ENCODE measurements at places on chromosomes 11 and 22. TPM values are rescaled to one million over a fixed set of nuclear protein-coding genes. Genes with fewer than 3 reads are reported as not detected.

- DNase-seq = no peak
These were observed 31.4 kb downstream of the PPM1F start for GRCh38 chr22:21921184-21921721.

- DNase-seq = no peak
These were observed 116.8 kb downstream of the ARHGAP8 start for GRCh38 chr22:44869196-44869595.

- no peak for DNase-seq
These were observed 12.2 kb downstream of the MRGPRF start for GRCh38 chr11:69000831-69001242.

DNA sequence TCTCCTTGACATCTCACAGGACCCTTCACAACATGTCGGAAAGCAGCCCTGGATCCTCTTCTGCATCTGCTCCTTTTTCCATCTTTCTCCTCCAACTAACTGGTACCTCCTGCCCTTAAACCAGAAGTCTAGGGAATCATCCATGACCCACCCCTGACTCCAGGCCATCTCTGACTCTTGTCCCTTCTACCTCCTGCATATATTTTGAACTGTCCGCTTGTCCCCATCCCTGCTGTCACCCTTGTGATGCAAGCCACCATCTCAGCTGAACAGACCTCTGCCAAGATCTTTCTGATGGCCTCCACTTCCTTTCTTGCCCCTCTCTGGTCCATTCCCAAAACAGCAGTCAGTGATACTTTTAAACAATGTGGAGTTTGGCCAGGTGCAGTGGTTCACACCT lies 7.0 kb downstream of the RIBC2 start:
- DNase-seq = no peak

The ACTN3 gene
- polyA plus RNA-seq = 0.60 TPM

GRCh38 chr22:41876275-41876674 lies 38.6 kb downstream of the SHISA8 start:
- no peak for DNase-seq

GRCh38 chr22:36413022-36413775 lies 25.4 kb upstream of the MYH9 start:
- no peak for DNase-seq

The PARVA gene
- polyA plus RNA-seq = 120 TPM

DNA sequence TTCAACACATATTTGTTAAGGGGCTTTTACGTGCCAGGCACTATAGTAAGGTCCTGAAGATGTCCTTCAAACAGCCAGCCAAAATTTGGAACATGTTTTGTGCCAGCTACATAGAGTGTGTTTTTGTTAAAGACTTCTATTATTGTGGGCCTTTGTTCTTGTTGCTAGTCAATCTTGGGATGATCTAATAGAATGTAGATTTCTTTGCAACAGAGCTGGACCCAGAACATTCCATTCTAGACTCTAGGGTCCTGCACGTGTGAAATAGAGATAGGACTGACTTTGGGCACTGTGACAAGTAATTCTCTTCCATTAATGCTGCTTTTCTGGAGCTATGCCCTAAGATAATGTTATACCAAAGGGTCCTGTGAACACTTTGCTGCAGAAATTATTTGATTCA lies 16.9 kb upstream of the IPO7 start:
- DNase-seq = no peak

DNA sequence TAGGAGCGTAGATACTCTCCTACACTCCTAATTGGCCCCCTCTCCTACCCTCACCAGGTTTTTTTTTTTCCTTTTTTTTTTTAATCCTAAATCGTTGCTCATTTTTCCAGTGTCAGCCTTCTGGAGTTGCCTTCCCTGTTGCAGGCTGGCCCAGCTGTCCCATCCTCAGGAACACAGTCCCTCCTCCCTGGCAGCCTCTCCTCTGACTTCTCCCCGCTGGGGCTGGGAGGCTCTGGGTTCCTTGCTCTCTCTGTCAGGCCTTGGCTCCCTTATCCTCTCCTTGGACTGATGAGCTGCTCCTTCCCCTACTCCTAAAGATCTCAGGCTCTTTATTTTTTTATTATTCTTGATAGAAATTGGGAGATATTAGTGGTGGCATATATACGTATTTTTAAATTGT lies 62.2 kb downstream of the PKNOX2 start:
- DNase-seq = no peak

DNA sequence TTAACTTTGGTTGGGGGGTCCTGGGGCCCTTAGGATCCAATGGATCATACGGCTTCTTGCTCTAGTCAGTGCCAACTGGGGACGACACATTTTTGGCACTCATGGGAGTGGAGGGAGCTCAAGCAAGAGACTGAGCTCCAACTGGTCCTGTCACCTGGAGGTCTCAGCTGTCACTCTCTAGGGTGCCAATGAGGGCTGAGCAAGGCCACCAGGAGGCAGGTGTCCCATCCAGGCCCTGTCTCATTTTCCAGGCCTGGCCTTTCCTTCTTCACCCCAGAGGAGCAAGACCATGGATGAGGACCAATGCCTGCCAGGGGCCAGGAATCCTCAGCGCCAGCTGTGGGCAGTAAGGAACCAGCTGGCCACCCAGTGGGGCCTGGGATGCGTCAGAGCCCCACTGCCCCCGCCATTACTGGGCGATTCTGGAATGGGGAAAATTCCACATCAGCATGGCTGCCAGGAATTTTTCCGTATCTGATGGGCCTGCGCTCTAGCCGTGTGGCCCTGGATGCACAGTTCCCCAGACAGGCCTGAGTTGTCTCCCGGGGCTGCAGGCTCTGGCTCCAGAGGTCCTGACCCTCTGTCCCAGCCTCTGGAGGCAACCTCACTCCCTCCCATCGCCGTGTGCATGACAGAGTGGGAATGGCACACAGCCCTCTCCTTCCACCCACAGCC lies 669 bp upstream of the GAL3ST1 start:
- no peak for DNase-seq

The IL18 gene
- 15.4 TPM for polyA plus RNA-seq

- no peak for DNase-seq
These were observed 21.4 kb upstream of the ABCC8 start for GRCh38 chr11:17498058-17498457.

The APLNR gene
- 89.5 TPM for polyA plus RNA-seq

GRCh38 chr11:70212227-70212811 lies 9.2 kb downstream of the FADD start:
- no peak for DNase-seq

DNA sequence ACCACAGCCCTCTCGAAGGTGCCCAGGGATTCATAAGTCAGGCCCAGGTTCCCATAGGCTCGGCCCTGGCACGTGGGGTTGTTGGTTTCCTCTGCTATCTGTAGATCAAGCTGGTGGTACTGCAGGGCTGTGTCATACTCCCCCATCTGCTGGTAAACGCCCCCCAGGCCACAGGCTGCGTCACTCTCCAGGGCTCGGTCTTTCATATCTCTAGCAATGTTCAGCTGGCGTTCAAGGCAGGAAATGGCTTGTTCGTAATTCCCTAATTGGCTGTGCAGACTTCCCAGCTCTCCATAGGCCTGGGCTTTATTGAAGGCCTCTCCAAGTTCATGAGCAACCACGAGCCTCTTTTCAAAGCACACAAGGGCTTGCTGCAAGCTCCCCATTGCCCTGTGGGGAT lies 186.4 kb upstream of the PITPNB start:
- DNase-seq = no peak

DNA sequence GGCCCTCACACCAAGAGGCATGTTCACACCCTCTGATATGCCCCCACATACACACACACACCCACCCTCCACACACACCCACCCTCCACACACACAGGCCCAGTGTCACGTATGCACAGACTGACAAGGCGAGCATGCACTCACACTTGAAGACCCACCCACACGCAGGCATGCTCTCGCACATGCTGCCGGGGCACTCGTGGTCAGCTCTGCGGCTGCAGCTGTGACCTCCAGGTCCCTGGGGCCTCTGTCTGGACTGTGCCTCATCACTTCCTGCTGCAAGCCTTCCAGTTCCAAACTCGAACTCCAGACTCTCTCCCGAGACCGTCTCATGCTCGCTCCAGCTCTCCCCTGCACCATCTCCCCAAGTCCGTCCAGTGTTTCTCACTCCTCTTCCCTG lies 9.5 kb downstream of the DCHS1 start:
- DNase-seq = no peak

DNA sequence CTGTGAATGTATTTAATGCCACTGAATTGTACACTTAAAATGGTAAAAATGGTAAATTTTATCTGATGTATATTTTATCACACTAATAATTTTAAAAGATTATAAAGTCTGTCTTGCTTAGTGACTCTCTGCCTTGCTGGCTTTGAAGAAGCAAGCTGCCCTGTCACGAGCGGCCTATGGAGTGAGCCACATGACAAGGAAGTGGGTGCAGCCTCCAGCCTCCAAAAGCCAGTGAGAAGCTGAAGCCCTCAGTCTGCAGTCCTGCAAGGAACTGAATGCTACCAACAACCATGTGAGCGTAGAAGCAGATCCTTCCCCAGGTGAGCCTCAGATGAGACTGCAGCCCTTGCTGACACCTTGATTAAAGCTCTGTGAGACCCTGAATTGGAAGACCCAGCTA lies 20.0 kb downstream of the C11orf24 start:
- no peak for DNase-seq

The IL17REL gene
- polyA plus RNA-seq = not detected

DNA sequence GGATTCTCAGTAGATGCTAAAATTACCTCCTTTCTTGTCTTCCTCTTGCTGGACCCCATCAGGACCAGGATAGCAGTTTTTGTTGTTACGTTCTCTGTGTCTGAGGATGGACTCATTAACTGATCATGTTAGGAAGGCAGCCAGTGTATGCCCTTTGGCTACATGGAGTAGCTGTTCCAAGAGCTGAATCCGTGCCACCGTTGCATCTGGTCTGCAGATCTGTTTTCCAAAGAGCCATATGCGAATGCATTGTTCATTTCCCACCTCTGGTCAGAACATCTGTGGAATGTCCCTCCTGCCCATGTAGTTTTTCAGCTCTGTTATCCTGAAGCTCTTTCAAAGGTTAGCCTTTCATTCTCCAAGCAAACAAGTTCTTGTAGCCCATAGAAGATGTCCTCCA lies 188.4 kb downstream of the SPON1 start:
- DNase-seq = no peak

The CD3D gene
- polyA plus RNA-seq = not detected

The CTTN gene
- polyA plus RNA-seq = 239 TPM

The OR51E2 gene
- polyA plus RNA-seq = 0.82 TPM

DNA sequence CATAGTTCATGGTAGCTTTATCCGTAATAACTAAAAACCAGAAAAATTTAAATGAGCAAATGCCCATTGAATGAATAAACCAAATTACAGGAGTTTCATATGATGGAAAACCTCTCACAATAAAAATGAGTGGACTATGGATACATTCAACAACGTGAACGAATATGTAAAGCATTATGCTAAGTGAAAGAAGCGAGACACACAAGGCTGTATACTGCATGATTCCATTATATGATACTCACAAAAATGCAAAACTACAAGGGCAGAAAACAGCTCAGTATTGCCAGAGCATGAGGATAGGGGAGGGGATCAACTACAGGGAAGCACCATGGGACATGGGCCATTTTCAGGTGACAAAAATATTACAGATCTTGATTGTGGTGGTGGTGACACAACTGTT lies 22.2 kb downstream of the DDI1 start:
- DNase-seq = no peak

- DNase-seq = no peak
These were observed 46.6 kb upstream of the MMP7 start for GRCh38 chr11:102577182-102577581.

DNA sequence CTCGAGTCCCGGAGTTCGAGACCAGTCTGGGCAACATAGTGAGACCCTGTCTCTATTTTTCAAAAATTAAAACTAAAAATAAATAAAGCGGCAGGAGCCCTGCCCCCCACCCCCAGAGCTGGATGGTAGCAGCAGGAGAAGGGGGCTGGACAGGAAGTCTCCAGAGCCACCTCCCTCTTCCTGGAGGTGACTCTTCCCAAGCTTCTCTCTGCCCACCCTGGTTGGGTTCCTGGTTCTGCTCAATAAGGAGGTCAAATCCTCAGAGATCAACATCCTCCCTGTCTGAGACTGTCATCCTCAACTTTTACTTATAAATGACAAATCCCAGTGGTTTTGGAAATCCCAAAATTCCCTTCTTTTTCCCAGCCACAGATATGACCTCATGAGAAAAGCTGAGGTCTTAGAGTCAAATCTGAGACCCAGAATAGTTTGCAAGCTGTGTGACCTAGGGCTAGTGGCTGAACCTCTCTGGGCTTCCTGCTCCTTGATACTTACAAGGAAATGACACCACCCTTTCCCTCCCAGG lies 987 bp downstream of the C1QTNF6 start:
- no peak for DNase-seq

The ZDHHC5 gene
- 51.7 TPM for polyA plus RNA-seq

DNA sequence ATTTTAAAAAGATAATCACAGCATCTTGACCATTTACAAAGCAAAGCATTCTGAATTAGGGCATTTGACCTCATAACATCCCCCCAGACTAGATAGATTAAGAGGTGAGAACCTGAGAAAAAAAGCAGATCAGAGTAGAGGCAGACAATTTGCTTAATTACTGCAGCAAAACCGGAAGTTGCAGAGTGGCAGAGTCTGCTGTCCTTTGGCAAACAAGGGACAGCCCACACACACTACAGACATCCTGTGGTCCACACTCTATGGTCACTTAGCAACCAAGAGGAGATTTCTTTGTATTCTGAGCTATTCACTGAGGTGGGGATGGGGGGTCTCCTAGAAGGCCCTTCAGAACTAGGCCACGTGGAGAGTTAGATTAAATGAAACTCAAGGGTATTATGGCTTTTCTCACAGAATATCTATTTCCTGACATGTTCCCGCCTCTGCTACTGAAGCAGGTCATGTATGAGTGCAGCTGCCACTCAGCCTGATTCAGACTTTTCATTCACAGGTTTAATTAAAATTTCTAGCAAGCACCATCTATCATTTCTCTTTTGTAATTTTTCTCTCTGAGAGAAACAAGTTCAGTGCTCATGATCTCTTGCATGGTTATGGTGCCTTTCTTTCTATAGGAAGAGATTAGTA lies 48.5 kb downstream of the SVIP start:
- DNase-seq = no peak

The RFPL3 gene
- polyA plus RNA-seq = not detected

DNA sequence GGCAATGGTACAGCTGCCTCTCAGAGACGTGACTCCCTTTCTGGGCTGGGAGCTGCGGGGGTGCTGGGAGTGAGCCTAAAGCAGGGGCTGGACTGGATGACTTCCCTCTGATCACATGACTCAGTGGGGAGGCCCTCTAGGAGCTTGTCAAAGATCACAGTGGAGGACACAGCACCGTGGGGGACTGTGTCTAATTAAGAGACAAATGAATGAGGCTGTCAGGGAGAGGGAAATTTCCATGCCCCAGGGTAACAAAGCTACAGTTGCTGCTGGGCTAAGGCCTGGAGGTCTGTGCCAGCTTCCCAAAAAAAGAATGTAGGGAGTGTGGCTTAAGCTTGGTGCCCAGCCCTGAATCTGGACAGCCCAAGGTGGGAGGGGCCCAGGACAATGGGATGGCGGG lies 262.8 kb upstream of the PLET1 start:
- no peak for DNase-seq

The RIMBP3B gene
- polyA plus RNA-seq = not detected

DNA sequence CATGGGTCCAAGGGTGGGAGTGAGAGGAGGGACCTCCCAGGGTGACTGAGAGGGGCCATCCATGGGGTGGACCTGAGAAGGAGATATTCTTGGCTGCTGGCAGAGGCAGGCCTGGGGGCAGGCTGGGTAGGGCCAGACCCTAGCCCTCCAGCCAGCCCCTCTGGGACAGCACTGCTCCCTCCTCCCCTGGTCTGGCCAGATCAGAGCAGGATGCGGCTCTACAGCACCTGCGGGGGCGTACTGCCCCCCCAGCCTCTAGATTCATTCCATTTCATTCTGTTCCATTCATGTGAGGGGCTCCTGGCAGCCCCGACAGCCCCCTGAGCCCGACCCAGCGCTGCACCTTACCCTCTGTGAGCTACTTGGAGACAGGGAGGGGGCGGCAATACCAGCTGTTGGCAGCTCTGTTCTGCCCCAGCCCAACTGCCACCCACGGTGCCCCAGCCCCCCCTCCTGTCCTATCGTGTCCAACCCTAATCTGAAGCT lies 34.3 kb upstream of the MYRF start:
- no peak for DNase-seq
